ENCODE measurements at places on chromosomes 6 and 20.
A peak's percentile ranks its signal among the peaks of the same experiment; 100 is the strongest.

DNA sequence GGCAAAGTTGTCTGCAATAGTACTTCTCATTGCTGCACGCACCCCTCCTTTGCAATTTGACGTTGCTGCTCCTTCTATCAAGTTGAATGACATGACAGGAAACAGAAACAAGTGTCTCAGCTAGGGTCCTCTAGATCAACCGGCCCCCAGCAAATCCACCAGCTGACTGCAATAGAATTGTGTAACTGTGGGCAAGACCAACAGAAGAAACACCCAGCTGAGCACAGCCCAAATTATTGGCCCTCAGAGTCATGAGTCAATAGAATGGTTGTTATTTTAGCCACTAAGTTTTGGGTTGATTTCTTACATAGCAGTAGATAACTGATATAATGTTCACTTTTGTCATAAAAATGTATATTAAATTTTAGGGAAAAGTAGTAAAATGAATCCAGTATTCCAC lies 202.7 kb downstream of the MAFB start:
- DNase-seq: no peak

DNA sequence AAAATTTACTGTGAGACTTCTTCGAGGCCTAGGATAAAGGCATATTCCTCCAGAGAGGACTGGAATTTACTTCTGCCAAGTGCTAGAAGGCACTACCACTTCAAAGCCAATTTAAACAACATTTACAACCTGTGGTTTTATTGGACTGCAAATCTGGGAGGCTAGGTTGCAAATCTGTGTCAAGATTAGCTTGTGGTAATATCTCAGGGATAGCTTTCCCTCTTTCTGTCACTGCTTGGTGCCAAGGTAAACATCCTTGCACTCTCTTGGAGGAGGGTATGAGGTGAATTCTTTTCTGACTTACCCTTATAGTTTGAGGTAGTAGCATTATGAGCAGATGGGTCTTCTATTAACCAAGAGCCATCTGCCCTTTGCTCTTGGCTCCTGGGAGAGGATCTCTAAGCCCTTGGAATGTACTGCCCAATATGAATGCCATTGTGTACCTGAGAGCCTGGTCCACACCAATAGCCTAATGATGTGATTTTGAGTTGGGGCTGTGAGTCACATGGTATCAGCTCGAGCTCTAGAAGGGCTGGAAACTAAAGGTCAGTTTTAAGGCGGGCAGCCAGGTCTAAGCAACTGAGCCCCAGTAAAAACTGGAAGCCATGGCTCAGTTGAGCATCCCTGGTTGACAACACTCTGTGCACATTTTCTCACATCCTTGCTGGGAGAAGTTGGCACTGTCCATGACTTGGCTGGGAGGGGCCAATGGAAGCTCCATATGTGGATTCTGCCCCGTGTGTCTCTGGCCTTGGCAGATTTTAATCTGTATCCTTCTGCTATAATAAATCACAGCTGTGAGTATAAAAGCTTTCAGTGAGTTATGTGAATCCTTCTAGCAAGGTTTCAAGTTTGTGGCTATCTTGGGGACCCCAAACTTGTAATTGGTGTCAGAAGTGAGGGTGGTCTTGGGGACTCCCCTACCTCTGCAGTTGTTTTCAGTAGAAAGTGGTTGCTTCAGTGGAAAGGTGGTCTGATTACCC lies 188.1 kb downstream of the UBE3D start:
- DNase-seq: peak; percentile 92

DNA sequence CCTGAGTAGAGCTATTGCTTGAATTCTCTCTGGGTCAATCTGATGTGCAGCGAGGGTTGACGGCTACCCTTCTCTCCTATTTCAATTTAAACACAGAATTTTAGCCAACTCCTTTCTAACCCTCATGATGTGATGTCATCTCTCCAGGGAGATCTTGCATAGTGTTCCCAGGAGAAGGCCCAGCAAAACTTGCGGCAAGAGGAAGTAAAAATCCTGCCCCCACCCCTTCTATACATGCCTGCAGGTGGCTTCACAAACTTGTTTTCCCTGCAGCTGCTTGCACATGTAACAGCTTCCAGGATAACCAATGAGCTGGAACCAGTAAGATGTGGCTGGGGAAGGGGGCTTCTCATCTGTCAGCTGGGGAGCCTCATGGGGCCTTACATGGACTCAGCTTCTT lies 169.3 kb upstream of the CDH4 start:
- DNase-seq: no peak

DNA sequence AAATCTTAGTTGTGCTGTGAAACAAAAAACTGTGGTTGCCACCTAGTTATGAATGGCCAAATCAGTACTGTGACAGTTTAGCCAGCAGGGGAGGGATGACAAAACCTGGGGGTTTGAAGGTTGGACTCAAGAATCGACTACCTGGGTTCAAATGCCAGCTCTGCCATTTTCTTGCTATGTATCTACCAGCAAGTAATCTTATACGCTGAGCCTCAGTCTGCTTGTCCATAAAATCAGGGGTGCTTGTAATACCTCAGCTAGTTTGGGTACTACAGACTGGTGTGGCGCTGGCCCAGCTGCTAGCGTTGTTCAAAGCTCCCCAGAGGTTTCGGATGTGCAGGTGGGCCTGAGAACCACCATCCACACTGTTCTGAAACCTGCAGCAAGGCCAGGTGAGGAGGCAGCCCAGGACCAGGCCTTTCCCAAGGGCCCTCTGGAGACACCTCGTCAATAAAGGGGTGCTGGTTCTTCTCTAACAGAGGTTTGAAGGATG lies 40.4 kb downstream of the TRAM2 start:
- DNase-seq: no peak

DNA sequence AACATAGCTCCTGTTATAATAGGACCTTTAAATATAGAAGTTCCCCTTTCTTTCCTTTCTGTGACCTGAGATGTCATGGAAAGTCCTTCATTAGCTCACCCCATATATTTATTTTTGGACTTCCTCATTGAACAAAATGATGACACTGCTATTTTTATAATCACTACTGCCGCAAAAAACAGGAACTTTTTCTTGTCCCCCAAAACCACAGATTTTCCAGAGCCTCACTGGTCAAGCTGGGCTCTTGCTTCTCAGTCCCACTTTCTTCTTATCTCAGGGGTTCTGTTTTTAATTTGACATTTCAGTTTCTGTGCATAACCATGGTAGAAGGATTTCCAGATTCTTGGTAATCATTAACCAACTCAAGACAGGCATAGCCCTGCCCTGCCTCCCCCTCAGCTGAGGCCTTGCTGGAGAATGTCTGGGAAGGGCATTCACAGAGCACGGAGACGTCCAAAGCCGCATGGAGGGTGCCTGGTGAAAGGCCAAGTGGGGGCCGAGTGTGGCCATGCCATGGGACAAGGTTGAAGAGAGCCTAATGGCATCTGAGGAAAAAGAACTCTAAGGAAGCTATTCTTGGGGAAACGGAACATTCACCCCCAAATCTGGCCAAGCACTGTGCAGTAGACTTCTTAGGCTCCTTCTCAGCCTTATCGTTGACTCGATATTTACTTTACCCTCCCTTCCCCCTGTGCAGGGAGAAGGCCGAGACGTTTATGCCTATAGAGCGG lies 73.7 kb downstream of the EDN1 start:
- DNase-seq: no peak

DNA sequence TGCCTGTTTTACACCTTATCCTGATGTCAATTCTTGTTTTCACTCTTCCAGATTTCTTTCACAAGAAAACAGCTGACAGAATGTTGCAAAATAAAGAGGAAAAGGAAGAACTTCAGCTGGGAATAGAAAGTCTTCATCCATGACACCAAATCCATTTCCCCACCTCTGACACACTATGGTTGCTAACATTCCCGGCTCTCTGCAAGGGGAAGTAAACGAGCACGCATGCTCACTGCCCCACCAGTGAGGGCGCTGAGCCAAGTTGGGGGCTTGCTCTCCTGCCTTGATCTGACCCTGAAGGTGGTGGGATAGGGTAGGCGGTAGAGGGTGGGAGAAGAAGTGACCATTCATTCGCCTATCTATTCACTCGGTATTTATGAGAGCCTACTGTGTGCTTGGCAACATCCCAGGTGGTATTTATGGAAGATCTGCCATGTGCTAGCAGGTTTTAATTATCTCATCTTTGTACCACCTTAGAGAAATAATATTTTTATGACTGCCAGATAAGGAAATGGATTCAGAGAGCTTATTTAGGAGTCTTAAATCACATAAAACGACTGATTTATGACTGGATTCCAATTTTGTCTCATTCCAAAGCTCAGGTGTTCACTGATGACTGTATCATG lies 206.2 kb downstream of the FOXC1 start:
- DNase-seq: no peak

GRCh38 chr6:145063091-145063490 lies 672.2 kb downstream of the EPM2A start:
- no peak for DNase-seq

DNA sequence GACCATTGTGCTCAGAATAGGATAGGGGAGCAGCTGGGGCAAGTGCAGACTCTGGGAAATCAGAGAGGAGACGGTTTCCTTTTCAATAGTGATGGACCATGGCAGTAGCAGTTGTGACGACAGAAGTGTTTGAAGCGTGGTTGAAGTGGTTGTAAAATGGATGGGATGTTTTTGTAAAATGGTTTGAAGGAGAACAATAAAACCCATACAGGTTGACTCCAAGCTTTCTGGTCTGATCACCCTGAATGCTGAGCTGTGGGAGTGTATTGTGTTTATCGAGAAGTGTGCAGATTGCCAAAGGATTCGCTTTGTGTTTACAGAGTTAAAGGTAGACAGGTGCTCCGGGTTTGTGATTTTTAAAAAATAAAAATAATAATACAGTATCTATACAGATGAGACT lies 255.2 kb upstream of the SULF2 start:
- DNase-seq: no peak

- no peak for DNase-seq
Measured at GRCh38 chr6:55734256-55734655, 141.1 kb downstream of the BMP5 start.
